Gastroesophageal sphincter (tissue), 4 donors: ENCODE measurements at places on chromosomes 12 and 14.

GRCh38 chr12:101697930-101698799 is 725 bp downstream of the CHPT1 start:
- ATAC-seq = peak; percentile 78
- H3K4me1 ChIP-seq = peaks cover 26% of the 10 kb centered on the region
- peak overlapping the region; percentile 75 for H3K4me3 ChIP-seq
- peak overlapping the region; percentile 96 for H3K27ac ChIP-seq
- no peaks in the 10 kb centered on the region for H3K36me3 ChIP-seq
- H3K27me3 ChIP-seq = no peaks in the 10 kb centered on the region

GRCh38 chr12:21129906-21130305 is 1.1 kb upstream of the SLCO1B1 start:
- no peak for ATAC-seq
- H3K4me1 ChIP-seq = no peaks in the 10 kb centered on the region
- no peak overlapping the region for H3K4me3 ChIP-seq
- H3K27ac ChIP-seq = no peak overlapping the region
- H3K36me3 ChIP-seq = no peaks in the 10 kb centered on the region
- no peaks in the 10 kb centered on the region for H3K27me3 ChIP-seq

- no peaks in the 10 kb centered on the region for H3K4me1 ChIP-seq
- H3K27ac ChIP-seq = no peak overlapping the region
- H3K36me3 ChIP-seq = no peaks in the 10 kb centered on the region
- no peaks in the 10 kb centered on the region for H3K27me3 ChIP-seq
- H3K4me3 ChIP-seq = no peak overlapping the region
- no peak for ATAC-seq
These were observed 103.6 kb downstream of the ADGRD1 start for GRCh38 chr12:131057211-131057721.

DNA sequence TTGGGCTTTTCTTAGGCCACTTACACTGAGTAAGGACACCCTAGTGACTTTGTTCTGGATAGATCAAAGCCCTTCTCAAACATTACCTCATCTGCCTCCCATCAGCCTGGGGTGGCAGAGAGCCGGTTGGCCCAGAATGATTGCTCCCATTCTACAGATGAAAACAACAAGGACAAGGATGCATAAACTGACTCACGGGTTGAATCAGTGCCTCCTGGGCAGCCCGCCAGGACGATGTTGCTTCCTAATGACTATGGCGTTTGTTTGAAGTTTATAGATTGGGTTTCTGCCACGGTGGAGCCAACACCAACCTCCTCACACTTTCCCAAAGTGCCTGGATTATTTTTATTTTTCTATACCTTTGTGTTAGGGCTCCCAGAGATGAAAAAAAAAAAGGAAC is 3.6 kb upstream of the VRK1 start:
- H3K27me3 ChIP-seq = no peaks in the 10 kb centered on the region
- no peak overlapping the region for H3K27ac ChIP-seq
- no peak for ATAC-seq
- H3K36me3 ChIP-seq = no peaks in the 10 kb centered on the region
- H3K4me3 ChIP-seq = no peak overlapping the region
- peaks cover 4% of the 10 kb centered on the region for H3K4me1 ChIP-seq

- ATAC-seq = no peak
- peaks cover 2% of the 10 kb centered on the region for H3K4me1 ChIP-seq
- peaks cover 37% of the 10 kb centered on the region for H3K27me3 ChIP-seq
- no peak overlapping the region for H3K4me3 ChIP-seq
These were observed 107.0 kb downstream of the PTCSC3 start for GRCh38 chr14:36069535-36069900.

GRCh38 chr12:84222841-84223240 is 689.8 kb downstream of the SLC6A15 start:
- H3K4me3 ChIP-seq = no peak overlapping the region
- H3K4me1 ChIP-seq = no peaks in the 10 kb centered on the region
- no peaks in the 10 kb centered on the region for H3K27me3 ChIP-seq
- no peak for ATAC-seq
- H3K27ac ChIP-seq = no peak overlapping the region

GRCh38 chr14:36657399-36658122 is 4.1 kb upstream of the PAX9 start:
- H3K4me3 ChIP-seq = no peak overlapping the region
- H3K27me3 ChIP-seq = peaks cover 100% of the 10 kb centered on the region
- no peaks in the 10 kb centered on the region for H3K36me3 ChIP-seq
- ATAC-seq = no peak
- no peak overlapping the region for H3K27ac ChIP-seq

GRCh38 chr12:13208533-13209435 is 12.3 kb downstream of the EMP1 start:
- H3K27me3 ChIP-seq = peaks cover 3% of the 10 kb centered on the region
- H3K36me3 ChIP-seq = no peaks in the 10 kb centered on the region
- ATAC-seq = no peak
- no peak overlapping the region for H3K27ac ChIP-seq
- H3K4me3 ChIP-seq = no peak overlapping the region

DNA sequence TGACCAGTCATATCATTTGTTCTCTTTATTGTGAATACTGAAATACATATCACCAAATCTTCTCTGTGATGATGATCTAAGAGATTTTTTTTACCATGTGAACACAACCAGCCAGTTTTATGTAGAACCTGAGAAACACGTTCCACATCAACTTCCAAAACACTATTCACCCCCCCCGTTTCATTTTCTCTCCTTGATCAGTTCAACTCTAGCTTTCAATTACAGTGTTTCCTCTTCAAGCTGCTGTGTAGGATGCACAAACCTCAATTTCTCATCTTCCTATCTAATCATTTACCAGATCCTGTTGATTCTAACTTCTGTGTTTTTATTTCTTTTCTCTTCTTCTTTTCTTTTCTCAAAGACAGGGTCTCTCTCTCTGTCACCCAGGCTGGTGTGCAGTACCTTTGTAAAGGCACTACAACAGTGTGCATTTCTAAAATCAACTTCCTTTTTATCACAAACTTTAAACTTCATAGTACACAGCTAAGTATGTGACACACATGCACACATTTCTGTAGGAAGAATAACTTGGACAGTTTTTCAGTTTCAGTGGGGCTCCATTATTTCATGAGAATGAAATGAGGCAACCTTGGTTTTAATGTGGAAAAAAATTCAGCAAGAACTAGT is 149.9 kb upstream of the FBXO33 start:
- no peaks in the 10 kb centered on the region for H3K27me3 ChIP-seq
- no peak overlapping the region for H3K4me3 ChIP-seq
- H3K27ac ChIP-seq = no peak overlapping the region
- H3K4me1 ChIP-seq = no peaks in the 10 kb centered on the region
- no peak for ATAC-seq

- H3K27me3 ChIP-seq = no peaks in the 10 kb centered on the region
- H3K4me1 ChIP-seq = no peaks in the 10 kb centered on the region
- peak overlapping the region; percentile 70 for H3K27ac ChIP-seq
- no peak overlapping the region for H3K4me3 ChIP-seq
- H3K36me3 ChIP-seq = no peaks in the 10 kb centered on the region
- peak; percentile 27 for ATAC-seq
These were observed 56.0 kb downstream of the FOS start for GRCh38 chr14:75334549-75335051.

DNA sequence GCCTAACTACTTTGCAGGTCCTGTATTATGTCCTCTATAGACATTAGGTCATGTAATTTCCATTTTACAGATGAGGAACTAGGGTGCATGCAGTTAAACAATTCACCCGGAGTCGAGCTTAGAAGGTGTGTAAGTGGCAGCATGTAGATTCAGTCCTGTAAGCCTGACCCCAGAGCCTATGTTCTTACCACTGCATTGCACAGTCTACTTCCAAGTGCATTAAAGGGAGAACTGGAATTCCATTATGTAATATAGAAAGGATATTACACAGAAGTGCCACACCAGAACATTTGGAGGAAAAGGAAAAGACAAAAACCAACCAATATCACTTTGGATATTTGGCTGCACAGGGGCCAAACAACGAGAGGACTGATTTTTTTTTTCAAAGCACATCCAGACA is 1.2 kb downstream of the GLT8D2 start:
- H3K27me3 ChIP-seq = no peaks in the 10 kb centered on the region
- H3K36me3 ChIP-seq = no peaks in the 10 kb centered on the region
- H3K4me3 ChIP-seq = peak overlapping the region; percentile 54
- peaks cover 53% of the 10 kb centered on the region for H3K4me1 ChIP-seq
- peak overlapping the region; percentile 81 for H3K27ac ChIP-seq
- no peak for ATAC-seq

GRCh38 chr14:58104808-58105207 is 47.2 kb downstream of the ARMH4 start:
- no peak overlapping the region for H3K27ac ChIP-seq
- no peaks in the 10 kb centered on the region for H3K4me1 ChIP-seq
- H3K27me3 ChIP-seq = no peaks in the 10 kb centered on the region
- no peaks in the 10 kb centered on the region for H3K36me3 ChIP-seq
- no peak overlapping the region for H3K4me3 ChIP-seq

GRCh38 chr12:124422570-124423523 is 128.0 kb downstream of the RFLNA start:
- H3K27me3 ChIP-seq = no peaks in the 10 kb centered on the region
- peak overlapping the region; percentile 87 for H3K27ac ChIP-seq
- peaks cover 64% of the 10 kb centered on the region for H3K36me3 ChIP-seq
- peak; percentile 88 for ATAC-seq
- H3K4me3 ChIP-seq = no peak overlapping the region
- peaks cover 82% of the 10 kb centered on the region for H3K4me1 ChIP-seq

- H3K4me3 ChIP-seq = no peak overlapping the region
- H3K36me3 ChIP-seq = no peaks in the 10 kb centered on the region
- H3K27ac ChIP-seq = peak overlapping the region; percentile 82
- peaks cover 62% of the 10 kb centered on the region for H3K4me1 ChIP-seq
- no peaks in the 10 kb centered on the region for H3K27me3 ChIP-seq
- ATAC-seq = no peak
These were observed 70.4 kb downstream of the ARL6IP4 start for GRCh38 chr12:123050913-123051312.

- no peak overlapping the region for H3K4me3 ChIP-seq
- H3K27ac ChIP-seq = no peak overlapping the region
- ATAC-seq = no peak
- H3K36me3 ChIP-seq = no peaks in the 10 kb centered on the region
These were observed 58.3 kb upstream of the JDP2 start for GRCh38 chr14:75369506-75369905.

- peak; percentile 71 for ATAC-seq
- H3K4me1 ChIP-seq = peaks cover 4% of the 10 kb centered on the region
- H3K4me3 ChIP-seq = no peak overlapping the region
- H3K27me3 ChIP-seq = no peaks in the 10 kb centered on the region
- H3K27ac ChIP-seq = peak overlapping the region; percentile 68
These were observed 35.5 kb downstream of the CCDC60 start for GRCh38 chr12:119369907-119370546.

DNA sequence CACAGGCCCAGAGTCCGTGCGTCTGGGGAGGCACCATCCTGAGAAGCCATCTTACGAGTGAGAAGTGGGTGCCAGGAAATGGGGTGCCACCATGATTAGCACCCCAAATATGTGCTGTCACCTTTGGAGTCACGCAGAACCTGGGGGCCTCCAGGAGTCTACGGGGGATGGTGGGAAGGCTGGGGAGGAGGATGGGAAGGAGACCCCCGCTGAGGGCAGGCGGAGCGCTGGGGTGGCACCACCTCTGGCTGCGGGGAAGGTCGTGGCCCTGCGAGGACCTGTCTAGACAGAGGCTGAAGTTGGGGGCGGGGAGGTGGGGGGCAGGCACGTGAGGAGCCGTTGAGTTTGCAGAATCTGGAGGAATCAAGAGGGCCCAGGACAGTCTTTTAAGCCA is 42.6 kb upstream of the FBRSL1 start:
- no peak overlapping the region for H3K27ac ChIP-seq
- H3K4me3 ChIP-seq = no peak overlapping the region
- no peaks in the 10 kb centered on the region for H3K36me3 ChIP-seq
- peaks cover 10% of the 10 kb centered on the region for H3K4me1 ChIP-seq

DNA sequence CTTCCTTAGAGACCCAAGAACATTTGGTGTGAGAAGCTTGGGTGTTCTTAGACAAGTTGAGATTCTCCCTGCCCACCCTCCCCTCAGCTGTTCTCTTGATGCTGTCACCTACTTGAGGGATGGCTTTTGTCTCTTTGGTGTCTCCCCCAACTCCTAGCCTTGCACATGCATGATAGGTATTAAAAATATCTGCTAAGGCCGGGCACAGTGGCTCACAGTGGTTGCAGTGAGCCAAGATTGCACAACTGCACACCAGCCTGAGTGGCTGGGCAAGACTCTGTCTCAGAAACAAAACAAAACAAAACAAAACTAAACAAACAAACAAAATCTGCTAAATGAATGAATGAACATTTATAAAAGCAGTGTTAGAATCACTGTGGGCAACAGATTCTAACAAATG is 261.1 kb downstream of the AKAP6 start:
- no peak for ATAC-seq
- peaks cover 4% of the 10 kb centered on the region for H3K4me1 ChIP-seq
- H3K27ac ChIP-seq = no peak overlapping the region
- no peaks in the 10 kb centered on the region for H3K27me3 ChIP-seq
- no peaks in the 10 kb centered on the region for H3K36me3 ChIP-seq

GRCh38 chr14:81400202-81400678 is at the start of gene STON2:
STON2 (minus strand) TSS chr14:81400324; CDS start chr14:81398382, 1,942 bp downstream.
- no peaks in the 10 kb centered on the region for H3K27me3 ChIP-seq
- H3K4me3 ChIP-seq = no peak within 1 kb of the TSS
- peak; percentile 14 for ATAC-seq
- no peaks in the 10 kb centered on the region for H3K36me3 ChIP-seq
- peak within 1 kb of the TSS; percentile 37 for H3K27ac ChIP-seq
- no peaks in the 10 kb centered on the region for H3K4me1 ChIP-seq

GRCh38 chr12:5511256-5511643 is 79.3 kb downstream of the NTF3 start:
- no peak for ATAC-seq
- peaks cover 10% of the 10 kb centered on the region for H3K27me3 ChIP-seq
- H3K4me3 ChIP-seq = no peak overlapping the region
- no peaks in the 10 kb centered on the region for H3K4me1 ChIP-seq
- H3K27ac ChIP-seq = no peak overlapping the region

GRCh38 chr14:52313462-52313861 is 650 bp upstream of the PTGER2 start:
- ATAC-seq = no peak
- peak overlapping the region; percentile 66 for H3K4me3 ChIP-seq
- H3K27me3 ChIP-seq = peaks cover 25% of the 10 kb centered on the region
- peaks cover 3% of the 10 kb centered on the region for H3K4me1 ChIP-seq

GRCh38 chr12:127984386-127985055 is 282.4 kb upstream of the TMEM132C start:
- H3K36me3 ChIP-seq = no peaks in the 10 kb centered on the region
- H3K27me3 ChIP-seq = no peaks in the 10 kb centered on the region
- no peak overlapping the region for H3K27ac ChIP-seq
- no peak for ATAC-seq
- H3K4me1 ChIP-seq = no peaks in the 10 kb centered on the region

DNA sequence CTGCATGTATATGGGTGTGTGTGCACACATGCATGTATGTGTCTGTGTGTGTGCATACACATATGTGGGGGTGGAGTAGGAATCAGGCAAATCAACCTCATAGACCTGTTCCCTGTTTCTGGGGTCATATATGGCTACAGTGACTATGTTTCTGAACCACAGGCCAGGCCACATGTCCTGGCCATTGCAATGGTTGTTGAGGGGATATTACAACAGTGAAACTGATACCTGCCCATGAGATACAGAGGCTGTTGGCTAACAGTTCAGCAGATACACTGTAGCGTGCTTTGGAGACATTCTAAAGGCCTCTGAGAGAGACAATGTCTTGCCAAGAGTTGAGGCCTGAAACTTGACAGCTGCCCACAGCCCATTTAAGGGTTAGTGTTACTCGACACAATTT is 47.3 kb upstream of the FOS start:
- peaks cover 12% of the 10 kb centered on the region for H3K4me1 ChIP-seq
- H3K36me3 ChIP-seq = no peaks in the 10 kb centered on the region
- H3K4me3 ChIP-seq = no peak overlapping the region
- ATAC-seq = no peak
